ENCODE measurements at places on chromosomes 2 and 18. TPM values are rescaled to one million over a fixed set of nuclear protein-coding genes. Genes with fewer than 3 reads are reported as not detected.

- H3K36me3 ChIP-seq, result no peaks in the 10 kb centered on the region
- no peak overlapping the region for H3K4me3 ChIP-seq
- no peak for DNase-seq
- H3K27ac ChIP-seq, result peak overlapping the region; percentile 8
- no peaks in the 10 kb centered on the region for H3K4me1 ChIP-seq
Observed at GRCh38 chr18:22705328-22705727, 227.8 kb upstream of the RBBP8 start.

- no peak for DNase-seq
- H3K36me3 ChIP-seq, result no peaks in the 10 kb centered on the region
- no peaks in the 10 kb centered on the region for H3K27me3 ChIP-seq
- H3K4me1 ChIP-seq, result no peaks in the 10 kb centered on the region
Observed at GRCh38 chr18:9751371-9752031, 43.4 kb downstream of the RAB31 start.

- no peaks in the 10 kb centered on the region for H3K36me3 ChIP-seq
- peak; percentile 82 for DNase-seq
- H3K27me3 ChIP-seq, result no peaks in the 10 kb centered on the region
Observed at GRCh38 chr2:85750587-85751575, 2.9 kb upstream of the ATOH8 start.

Gene APOB
- not detected for polyA plus RNA-seq

Gene ANTXR1
- polyA plus RNA-seq, result 114 TPM

- no peaks in the 10 kb centered on the region for H3K36me3 ChIP-seq
- no peaks in the 10 kb centered on the region for H3K4me1 ChIP-seq
- H3K27ac ChIP-seq, result no peak overlapping the region
- peaks cover 82% of the 10 kb centered on the region for H3K27me3 ChIP-seq
Observed at GRCh38 chr18:12031846-12032245, 50.5 kb downstream of the IMPA2 start.

GRCh38 chr2:127154396-127154795 is 47.4 kb upstream of the BIN1 start:
- DNase-seq, result no peak
- peak overlapping the region; percentile 82 for H3K27ac ChIP-seq
- H3K4me3 ChIP-seq, result no peak overlapping the region
- H3K36me3 ChIP-seq, result no peaks in the 10 kb centered on the region
- no peaks in the 10 kb centered on the region for H3K27me3 ChIP-seq

Gene CNTNAP5
- polyA plus RNA-seq, result 0.02 TPM

DNA sequence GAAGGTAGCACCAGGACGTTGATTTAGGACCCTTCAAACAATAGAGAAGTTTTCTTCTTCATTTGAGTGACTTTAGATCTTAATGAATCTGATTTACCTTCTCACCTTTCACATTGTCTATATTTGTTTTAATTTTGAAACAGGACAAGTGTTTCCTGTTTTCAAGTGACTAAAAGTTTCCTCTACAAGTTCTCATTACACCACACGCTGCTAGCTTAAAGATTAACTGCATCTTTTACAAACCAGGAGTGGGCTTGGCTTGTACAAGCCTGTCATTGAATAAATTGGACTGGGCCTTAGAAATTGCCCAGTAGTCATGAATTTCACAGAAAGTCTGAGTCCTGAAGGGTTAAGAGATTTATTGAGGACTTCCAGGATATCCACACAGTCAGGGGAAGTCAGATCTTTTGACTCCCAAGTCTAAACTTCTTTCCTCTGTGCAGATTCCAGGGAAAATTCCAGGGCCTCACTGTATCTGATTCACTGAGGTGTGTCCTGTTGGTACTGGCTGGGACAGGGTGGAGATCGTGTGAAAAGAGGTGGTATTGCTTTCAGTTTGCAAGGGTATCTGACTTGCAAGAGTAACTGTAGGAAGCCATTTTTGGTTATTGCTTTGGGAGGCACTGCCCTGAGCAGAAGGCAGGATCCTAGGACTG is 3.4 kb downstream of the SGPP2 start:
- no peak overlapping the region for H3K27ac ChIP-seq
- H3K4me3 ChIP-seq, result no peak overlapping the region
- H3K4me1 ChIP-seq, result peaks cover 2% of the 10 kb centered on the region
- no peaks in the 10 kb centered on the region for H3K36me3 ChIP-seq
- H3K27me3 ChIP-seq, result peaks cover 16% of the 10 kb centered on the region
- no peak for DNase-seq

DNA sequence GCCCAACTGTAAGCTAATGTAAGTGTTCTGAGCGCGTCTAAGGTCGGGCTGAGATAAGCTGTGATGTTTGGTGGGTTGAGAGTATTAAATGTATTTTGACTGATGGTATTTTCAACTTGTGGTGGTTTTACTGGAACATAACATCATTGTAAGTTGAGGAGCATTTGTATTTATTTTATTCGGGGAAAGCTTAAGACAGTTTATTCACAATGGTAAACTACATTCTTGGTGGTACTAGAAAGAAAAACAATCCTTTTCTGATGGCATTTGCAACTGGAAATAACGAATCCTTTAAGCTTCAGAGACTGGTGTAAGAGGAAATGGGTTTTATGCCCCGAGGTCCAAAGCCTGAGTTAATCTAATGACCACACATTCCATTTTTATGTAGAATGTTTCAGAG is 283.3 kb upstream of the NETO1 start:
- no peaks in the 10 kb centered on the region for H3K36me3 ChIP-seq
- H3K27ac ChIP-seq, result no peak overlapping the region
- no peak overlapping the region for H3K4me3 ChIP-seq
- H3K27me3 ChIP-seq, result no peaks in the 10 kb centered on the region
- no peak for DNase-seq
- H3K4me1 ChIP-seq, result no peaks in the 10 kb centered on the region

Gene RGPD3
- polyA plus RNA-seq, result 0.05 TPM

Gene GALNT13
- polyA plus RNA-seq, result 0.33 TPM

GRCh38 chr2:153543635-153544071 is 65.1 kb upstream of the RPRM start:
- no peak overlapping the region for H3K27ac ChIP-seq
- no peak overlapping the region for H3K4me3 ChIP-seq
- no peaks in the 10 kb centered on the region for H3K27me3 ChIP-seq
- H3K36me3 ChIP-seq, result no peaks in the 10 kb centered on the region
- no peak for DNase-seq
- no peaks in the 10 kb centered on the region for H3K4me1 ChIP-seq

Gene UGT1A10
- not detected for polyA plus RNA-seq

DNA sequence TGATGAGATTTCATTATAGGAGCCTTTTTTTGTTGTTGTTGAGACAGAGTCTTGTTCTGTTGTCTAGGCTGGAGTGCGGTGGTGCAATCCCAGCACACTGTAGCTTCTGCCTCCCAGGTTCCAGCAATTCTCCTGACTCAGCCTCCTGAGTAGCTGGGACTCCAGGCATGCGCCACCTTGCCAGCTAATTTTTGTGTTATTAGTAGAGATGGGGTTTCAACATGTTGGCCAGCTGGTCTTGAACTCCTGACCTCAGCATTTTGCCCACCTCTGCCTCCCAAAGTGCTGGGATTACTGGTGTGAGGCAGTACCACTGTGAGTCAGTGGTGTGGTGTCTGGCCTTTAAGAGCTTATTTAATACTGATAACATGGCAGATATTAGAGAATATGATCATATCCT is 60.1 kb downstream of the MOB4 start:
- peaks cover 5% of the 10 kb centered on the region for H3K36me3 ChIP-seq
- H3K4me3 ChIP-seq, result no peak overlapping the region
- no peak for DNase-seq
- no peaks in the 10 kb centered on the region for H3K27me3 ChIP-seq
- H3K4me1 ChIP-seq, result no peaks in the 10 kb centered on the region

DNA sequence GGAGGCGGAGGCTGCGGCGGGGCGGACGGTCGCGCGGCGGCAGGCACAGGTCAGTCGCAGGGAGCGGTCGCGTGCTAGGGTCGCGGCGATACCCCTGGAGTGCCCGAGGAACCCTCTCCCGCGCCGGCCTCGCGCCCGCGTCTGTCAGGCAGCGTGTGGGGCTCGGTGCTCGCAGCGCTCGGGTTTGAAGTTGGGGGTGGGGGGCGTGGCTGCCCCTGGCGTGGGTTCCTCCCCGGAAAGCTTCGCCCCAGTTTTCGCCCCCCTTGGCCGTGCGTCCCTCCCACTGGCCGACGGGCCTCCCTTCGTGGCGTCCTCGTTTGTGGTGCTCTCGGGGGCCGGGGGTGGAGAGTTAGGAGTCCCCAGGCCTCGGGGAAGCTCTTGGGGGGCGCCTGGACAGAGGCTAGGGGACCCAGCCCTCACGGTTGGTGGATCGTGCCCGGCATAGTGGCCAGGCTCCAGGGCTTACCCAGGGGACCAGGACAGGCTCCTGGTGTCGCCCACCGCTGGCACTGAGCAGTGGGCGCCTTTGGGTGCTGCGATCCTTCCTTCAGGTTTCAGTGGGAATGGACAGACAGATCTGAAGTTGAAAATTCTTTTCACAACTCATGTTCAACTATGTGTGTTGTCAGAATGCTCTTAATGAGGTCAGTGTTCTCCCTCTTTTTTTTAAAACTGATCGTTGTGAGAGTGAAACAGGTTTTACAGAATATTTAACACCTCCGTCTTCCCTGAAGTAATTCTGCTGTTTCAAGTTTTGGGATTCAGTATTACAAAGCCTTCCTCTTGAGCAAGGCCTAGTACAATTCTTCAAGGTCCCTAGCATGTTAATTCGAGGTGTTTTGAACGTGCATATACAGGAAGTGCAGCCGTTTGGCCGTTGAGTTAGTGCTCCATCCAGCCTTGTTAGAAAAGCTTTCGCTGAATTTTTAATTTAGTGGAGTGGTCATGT is 604 bp downstream of the RALBP1 start:
- H3K27me3 ChIP-seq, result no peaks in the 10 kb centered on the region
- H3K4me3 ChIP-seq, result peak overlapping the region; percentile 92
- DNase-seq, result peak; percentile 32
- H3K27ac ChIP-seq, result peak overlapping the region; percentile 70
- H3K4me1 ChIP-seq, result peaks cover 7% of the 10 kb centered on the region
- H3K36me3 ChIP-seq, result peaks cover 4% of the 10 kb centered on the region

DNA sequence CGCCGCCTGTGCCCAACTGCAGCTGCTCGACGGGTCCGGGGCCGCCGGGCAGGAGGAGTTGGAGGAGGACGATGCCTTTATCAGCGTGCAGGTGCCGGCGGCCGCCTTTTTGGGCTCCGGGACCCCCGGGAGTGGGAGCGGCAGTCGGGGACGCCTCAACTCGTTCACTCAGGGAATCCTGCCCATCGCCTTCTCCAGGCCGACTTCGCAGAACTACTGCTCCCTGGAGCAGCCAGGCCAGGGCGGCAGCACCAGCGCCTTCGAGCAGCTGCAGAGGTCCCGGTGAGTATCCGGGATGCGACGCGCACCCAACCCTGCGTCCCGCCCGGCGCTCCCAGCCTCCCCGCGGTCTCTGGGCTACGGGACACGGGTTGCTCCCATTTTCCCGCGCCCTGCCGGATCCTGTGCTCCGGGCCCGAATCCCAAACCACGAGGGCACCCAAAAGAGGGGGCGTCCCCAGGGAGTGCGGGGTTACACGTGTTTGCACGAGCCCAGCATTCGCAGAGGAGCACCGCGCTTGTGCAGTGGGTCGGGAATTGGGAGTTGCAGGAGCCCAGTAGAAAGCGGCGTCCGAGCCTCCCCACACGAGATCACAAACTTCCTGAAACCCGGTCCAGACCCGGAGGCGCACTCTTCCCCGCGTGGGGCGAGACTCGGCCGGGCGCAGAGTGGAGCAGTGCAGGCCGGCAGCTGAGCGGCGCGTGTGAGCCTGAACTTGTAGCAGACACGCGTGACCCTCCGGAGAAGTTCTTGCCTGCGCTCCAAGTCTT is 1.2 kb downstream of the CABLES1 start:
- H3K27me3 ChIP-seq, result no peaks in the 10 kb centered on the region
- H3K27ac ChIP-seq, result no peak overlapping the region
- no peaks in the 10 kb centered on the region for H3K36me3 ChIP-seq
- peaks cover 14% of the 10 kb centered on the region for H3K4me1 ChIP-seq
- peak; percentile 78 for DNase-seq

All from SK-N-SH (cell line).